MCF 10A (cell line): ENCODE measurements at places on chromosomes 2 and 18.

DNA sequence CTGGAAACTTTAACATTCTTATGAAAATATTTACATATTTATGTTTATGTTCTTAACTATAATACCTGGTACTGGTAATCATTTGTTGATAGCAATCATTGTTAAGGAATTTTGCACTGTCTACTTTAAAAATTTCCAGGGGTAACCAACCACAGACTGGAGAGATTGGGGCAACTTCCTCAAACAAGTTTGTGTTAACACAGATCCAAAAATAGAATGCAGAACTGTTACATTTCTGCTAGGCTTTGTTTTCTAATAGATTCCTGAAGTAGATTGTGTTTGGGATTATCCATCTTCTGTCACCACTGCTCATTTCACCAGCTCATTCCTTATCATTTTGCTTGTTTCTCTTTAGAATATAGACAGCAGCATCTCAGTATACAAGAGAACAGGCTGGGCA, 23.7 kb downstream of the RNF125 start:
- H3K36me3 ChIP-seq: peaks cover 16% of the 10 kb centered on the region
- no peaks in the 10 kb centered on the region for H3K27me3 ChIP-seq
- no peak for DNase-seq
- H3K4me1 ChIP-seq: no peaks in the 10 kb centered on the region
- no peak overlapping the region for H3K4me3 ChIP-seq

DNA sequence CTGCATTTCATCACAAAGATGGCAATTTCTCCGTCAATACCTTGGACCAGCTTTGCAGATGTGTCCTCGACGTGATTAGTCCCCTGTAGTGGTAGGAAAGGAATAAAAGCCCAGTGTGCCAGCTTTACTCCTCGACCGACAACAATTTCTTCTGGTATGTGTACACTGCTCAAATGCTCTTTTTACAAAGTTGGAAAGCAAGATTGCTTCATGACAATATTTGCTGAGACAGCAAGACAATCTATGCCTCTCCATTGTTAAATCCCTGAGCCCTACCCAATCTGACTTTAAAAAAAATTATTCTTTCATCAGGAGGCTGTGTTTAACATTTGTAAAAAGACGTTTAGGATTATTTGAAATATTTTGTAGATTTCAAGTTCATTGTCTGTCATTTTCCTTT, 27.6 kb upstream of the ZEB2 start:
- no peaks in the 10 kb centered on the region for H3K27me3 ChIP-seq
- H3K4me1 ChIP-seq: peaks cover 4% of the 10 kb centered on the region
- no peak for DNase-seq

DNA sequence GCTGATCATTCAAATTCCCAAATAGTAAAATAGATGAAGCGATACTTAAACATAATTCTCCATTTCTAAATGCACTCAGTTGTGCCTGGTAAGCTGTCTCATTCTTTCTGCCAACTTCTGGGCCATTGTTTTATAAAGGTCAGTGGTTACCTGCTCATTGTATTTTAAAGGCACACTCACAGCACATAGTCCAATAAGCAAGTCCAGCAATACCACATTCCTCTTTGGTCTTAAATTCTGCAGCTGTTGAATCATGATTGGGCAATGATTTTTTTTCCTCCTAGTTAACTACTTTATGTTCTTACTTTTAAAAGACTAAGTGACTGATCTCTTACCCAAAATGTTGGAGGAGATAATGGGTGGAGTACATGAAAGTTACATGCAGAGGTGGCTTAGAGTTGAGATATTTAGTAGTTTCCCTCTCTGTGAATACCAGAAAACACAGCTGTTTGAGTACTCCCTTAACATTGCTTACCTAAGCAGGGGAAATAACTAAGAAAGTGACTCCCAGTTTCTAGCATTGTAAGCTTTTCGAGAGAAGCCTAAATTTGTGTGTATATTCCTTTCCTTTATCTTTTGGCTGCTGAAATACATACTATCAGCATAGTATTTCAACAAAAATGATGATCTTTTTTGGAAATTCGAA, 220.7 kb downstream of the CAMKMT start:
- no peak overlapping the region for H3K27ac ChIP-seq
- H3K4me3 ChIP-seq: no peak overlapping the region
- H3K36me3 ChIP-seq: no peaks in the 10 kb centered on the region
- no peaks in the 10 kb centered on the region for H3K27me3 ChIP-seq

DNA sequence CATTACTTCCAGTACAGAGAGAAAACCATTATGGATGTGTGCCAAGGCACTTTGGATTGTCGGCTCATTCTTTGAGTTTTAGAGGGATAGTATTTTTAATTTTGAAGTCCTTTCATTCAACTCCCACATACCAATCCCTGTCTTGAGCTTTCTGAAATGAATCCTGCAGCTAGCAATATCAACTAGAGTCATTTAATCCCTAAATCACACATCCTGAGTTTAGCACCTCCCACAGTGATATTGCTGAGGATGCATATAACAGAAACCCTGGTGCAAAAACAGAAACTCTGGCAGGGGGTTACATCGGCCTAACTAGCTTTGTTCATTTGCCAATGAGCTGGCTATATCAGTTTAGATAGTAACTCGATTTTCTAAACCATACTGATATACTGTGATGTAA, 427.3 kb downstream of the LRP1B start:
- H3K4me3 ChIP-seq: no peak overlapping the region
- H3K27ac ChIP-seq: no peak overlapping the region
- peaks cover 53% of the 10 kb centered on the region for H3K27me3 ChIP-seq
